Hypothalamus (tissue), 51 donors: ENCODE measurements at places on chromosomes 3 and 15.

DNA sequence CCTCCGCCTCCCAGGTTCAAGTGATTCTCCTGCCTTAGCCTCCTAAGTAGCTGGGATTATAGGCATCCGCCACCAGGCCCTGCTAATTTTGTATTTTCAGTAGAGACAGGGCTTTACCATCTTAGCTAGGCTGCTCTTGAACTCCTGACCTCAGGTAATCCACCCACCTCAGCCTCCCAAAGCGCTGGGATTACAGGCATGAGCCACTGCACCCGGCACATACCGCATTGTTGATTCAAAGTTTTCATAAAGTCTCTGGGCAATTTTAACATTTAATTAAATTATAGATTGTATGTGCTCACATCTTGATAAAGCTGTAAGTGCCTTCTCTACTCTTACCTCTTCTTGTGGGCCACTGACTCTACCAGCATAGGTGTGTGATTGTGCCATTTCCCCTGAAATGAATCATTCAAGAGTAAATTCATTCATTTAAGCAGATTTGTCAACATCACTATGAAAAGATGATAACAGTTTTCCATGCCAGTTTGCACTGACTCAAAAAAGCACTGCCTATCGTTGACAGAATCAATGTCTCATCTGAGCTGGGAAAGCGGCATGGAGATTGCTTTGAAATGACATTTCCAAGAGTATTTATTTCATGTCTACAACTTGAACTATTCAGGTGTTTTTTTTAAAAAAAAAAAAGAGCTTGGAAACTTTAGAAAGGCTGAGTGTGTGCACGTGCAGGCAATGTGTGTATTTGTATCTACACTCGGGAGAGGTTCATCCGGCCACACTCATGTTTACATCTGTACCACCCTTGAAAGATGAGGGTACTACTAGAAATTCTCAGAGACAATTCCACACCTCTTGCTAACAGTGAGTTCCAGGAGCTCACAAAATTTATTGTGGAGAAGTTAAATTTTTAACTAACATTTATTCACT, 3.5 kb downstream of the BCL2A1 start:
- DNase-seq: no peak

DNA sequence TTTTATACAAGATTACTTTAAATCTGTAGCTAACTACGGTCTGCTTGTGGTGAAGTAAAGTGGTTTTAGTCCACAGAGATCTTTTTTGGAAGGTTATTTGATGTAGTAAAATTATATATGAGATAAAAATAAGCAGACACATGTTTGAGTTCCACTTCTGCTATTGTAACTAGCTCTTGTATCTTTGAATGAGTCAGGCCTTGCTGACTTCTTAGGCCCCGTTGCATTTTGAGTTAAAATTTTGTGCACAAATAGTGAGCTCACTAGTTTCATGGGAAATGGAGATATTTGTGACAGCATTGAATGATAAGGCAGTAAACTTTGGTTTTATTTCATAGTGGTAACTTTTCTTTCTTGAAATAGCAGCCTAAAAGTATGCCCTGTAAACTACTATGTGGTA, 42.6 kb downstream of the ARIH1 start:
- DNase-seq: no peak

DNA sequence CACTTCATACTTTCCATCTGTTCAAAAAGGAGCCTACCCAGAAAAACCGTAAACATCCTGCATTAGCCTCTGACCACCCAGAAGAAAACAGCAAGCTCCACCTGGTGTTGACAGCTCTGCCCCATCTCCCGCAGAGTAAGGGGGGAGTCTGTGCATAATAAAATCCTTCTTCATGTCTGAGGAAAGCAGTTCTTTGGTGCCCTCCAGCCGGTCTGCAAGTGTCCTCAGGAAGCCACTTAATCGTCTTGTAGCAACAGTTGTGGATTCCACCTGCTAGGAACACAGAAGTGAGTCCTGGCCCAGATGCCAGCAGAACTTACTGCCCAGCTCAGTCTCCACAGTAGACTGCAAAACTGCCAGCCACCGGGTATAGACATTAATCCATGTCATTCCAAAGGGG, 22.5 kb downstream of the RIOX2 start:
- DNase-seq: no peak

- no peak for DNase-seq
Observed at GRCh38 chr3:160931474-160931873, 173.7 kb downstream of the B3GALNT1 start.

- no peak for DNase-seq
Observed at GRCh38 chr3:16528106-16528505, 14.6 kb upstream of the RFTN1 start.

GRCh38 chr3:8460815-8461456, 40.7 kb upstream of the LMCD1 start:
- DNase-seq: no peak

- DNase-seq: no peak
Observed at GRCh38 chr3:104108522-104108921, 1258.2 kb upstream of the ALCAM start.

DNA sequence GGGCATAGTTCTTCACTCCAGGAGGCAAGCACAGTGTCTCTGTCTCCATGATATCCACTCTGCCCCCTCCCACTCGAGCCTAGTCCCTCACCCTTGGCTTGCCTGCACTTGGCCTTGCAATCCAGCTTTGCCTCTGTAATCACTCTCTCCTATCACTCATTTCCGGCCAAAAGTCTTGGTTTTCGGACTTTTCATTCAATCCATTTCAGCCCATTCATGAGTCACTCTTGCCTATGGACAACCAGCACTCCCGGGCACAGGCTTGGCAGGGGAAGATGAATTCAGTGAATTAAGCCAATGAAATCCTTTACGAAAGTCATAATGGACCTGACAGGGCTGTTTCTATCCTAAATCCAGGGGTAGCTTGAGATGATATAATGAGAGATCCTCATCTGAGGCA, 21.7 kb downstream of the DAZL start:
- no peak for DNase-seq

DNA sequence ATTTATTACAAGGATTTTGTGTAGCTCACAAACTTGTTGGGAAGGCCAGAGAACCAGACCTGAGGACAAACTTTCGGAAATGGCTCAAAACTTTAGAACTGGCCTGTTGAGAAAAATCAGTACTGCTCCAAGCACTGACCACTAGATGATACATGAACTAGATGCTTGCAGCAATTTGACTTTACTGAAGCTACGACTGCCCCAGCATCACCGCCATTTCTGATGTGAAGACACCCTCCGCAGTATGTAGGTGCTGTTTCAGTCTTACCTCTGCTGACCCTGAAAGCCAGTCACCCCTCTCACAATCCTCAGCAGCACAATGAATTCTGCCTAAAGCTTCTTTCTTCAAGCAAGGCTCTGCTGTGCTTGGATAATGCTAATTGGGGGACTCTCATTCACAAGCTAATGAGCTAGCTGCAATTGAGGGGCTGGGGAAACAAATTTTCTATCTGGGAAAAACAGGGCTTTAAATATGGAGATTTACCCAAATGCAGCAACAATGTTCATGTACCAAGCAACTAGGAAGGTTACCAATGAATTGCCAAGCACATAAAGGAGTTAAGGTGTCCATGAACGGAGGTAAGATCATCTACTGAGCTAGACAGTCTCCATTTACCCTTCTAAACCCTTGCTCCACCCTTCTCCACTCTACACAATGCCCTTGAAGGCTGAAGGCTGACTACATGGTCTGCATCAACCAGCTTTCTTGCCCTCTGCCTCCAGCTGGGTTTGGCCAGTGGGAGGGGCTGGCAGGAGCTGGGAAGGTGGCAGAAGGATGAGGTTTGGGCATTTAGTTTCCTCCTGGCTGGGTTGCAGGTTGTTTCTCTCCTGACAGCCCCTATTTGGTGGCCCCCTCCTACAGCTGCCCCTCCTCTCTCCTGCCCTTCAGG, 53.2 kb upstream of the FSTL1 start:
- no peak for DNase-seq

DNA sequence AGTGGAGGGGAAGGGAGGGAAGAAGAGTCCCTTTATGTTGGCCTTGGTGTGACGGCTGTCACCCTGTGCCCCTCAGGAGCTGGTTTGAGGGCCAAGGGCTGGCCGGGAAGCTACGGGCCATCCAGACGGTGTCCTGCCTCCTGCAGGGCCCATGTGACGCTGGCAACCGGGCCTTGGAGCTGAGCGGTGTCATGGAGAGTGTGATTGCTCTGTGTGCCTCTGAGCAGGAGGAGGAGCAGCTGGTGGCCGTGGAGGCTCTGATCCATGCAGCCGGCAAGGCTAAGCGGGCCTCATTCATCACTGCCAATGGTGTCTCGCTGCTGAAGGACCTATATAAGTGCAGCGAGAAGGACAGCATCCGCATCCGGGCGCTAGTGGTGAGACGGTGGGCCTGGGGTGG, 8.1 kb upstream of the RCCD1 start:
- DNase-seq: no peak
